ENCODE measurements at places on chromosomes 3 and 15.

GRCh38 chr3:99871231-99872045 lies 53.8 kb downstream of the CMSS1 start:
- DNase-seq, result no peak

DNA sequence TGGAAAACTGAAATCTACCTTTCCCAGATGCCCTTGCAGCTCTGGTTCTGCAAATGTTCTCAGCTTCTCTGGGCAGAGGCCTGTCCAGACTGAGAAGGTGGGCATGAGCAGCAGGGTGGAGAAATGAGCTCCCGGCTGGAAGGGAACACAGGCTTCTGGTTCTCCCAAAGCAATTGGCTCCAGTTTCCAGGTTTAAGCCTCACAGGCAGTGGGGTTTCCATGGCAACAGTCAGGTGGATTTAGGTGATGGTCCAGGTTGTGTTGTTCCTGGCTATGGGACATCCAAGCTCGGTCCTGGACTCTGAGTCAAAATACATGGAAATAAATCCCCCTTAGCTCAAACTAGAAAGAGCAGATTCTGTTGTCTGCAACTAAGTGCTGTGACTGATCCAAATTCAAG lies 94.6 kb upstream of the IQSEC1 start:
- no peak for DNase-seq

GRCh38 chr15:87355946-87356345 lies 900.6 kb downstream of the NTRK3 start:
- DNase-seq, result no peak

- DNase-seq, result no peak
Measured at GRCh38 chr3:127740136-127740915, 67.6 kb downstream of the ABTB1 start.

Data from NCI-H510A (cell line).